AML-193 (cell line): ENCODE measurements at places on chromosomes 7 and 10.

DNA sequence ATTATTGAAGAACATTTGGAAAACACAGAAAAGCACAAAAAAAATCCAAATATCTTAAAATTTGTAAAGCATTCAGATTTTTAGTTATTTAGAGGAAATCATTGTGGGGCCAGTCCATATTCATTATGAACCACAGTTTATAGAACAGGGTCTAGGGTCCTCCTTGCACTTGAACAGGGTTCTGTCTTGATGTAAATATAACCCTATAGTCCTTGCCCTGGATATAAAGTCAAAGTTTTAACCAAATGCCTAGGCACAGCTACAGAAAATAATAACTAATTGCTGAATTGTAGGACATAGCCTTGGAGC is 25.6 kb downstream of the CASP7 start:
- DNase-seq: no peak

GRCh38 chr7:156604311-156604710 is 36.3 kb upstream of the RNF32 start:
- DNase-seq: no peak

GRCh38 chr10:59617996-59618395 is 91.7 kb downstream of the SLC16A9 start:
- no peak for DNase-seq

GRCh38 chr7:6438427-6438826 is 9.3 kb downstream of the DAGLB start:
- DNase-seq: no peak
